Hair follicle dermal papilla cell (primary cell): ENCODE measurements at places on chromosomes 2 and 18. TPM values are rescaled to one million over a fixed set of nuclear protein-coding genes. Genes with fewer than 3 reads are reported as not detected.

Gene IL37
- total RNA-seq: not detected in 2 replicates

Gene ASXL3
- total RNA-seq: 1.3 and 1.6 TPM in 2 replicates

Gene ABCB11
- total RNA-seq: under 0.01 TPM in 1 of 2 replicates, not detected in the other

Gene CPO
- total RNA-seq: not detected in 2 replicates

Gene GPR148
- not detected in 2 replicates for total RNA-seq

Gene AQP12B
- not detected in 2 replicates for total RNA-seq

Gene LAMA3
- total RNA-seq: 4.9 and 5.1 TPM in 2 replicates

Gene IL36A
- not detected in 2 replicates for total RNA-seq

Gene RESP18
- not detected in 2 replicates for total RNA-seq

Gene GIGYF2
- 57.7 and 63.0 TPM in 2 replicates for total RNA-seq

Gene HOXD9
- 8.4 and 8.9 TPM in 2 replicates for total RNA-seq

Gene CKAP2L
- 1.1 and 3.0 TPM in 2 replicates for total RNA-seq

Gene DPP4
- total RNA-seq: 41.2 and 56.7 TPM in 2 replicates

Gene SCYGR4
- not detected in 2 replicates for total RNA-seq

Gene ZNF804A
- 0.12 and 0.65 TPM in 2 replicates for total RNA-seq

Gene PSME4
- 43.0 and 53.2 TPM in 2 replicates for total RNA-seq

Gene RRM2
- 3.9 and 8.1 TPM in 2 replicates for total RNA-seq

Gene COL4A4
- total RNA-seq: under 0.01 TPM in 2 replicates

Gene SP140
- total RNA-seq: 1.2 TPM in 1 of 2 replicates, not detected in the other

Gene NT5DC4
- not detected in 2 replicates for total RNA-seq

Gene CD28
- total RNA-seq: not detected in 2 replicates

Gene STAT4
- 5.6 and 10.1 TPM in 2 replicates for total RNA-seq

Gene MOGAT1
- total RNA-seq: not detected in 2 replicates

Gene DNAH7
- total RNA-seq: 0.85 and 0.97 TPM in 2 replicates

Gene SLC66A2
- 48.4 and 50.2 TPM in 2 replicates for total RNA-seq

Gene AQP12A
- not detected in 2 replicates for total RNA-seq

Gene FAM110C
- total RNA-seq: under 0.01 TPM in 1 of 2 replicates, not detected in the other

Gene HRH4
- total RNA-seq: not detected in 2 replicates

Gene FLACC1
- 1.3 and 1.9 TPM in 2 replicates for total RNA-seq

Gene GPR55
- not detected in 2 replicates for total RNA-seq

Gene ABCG8
- not detected in 2 replicates for total RNA-seq

Gene MARCO
- total RNA-seq: 0.12 TPM in 1 of 2 replicates, not detected in the other

Gene NAT8
- total RNA-seq: not detected in 2 replicates

Gene C1QL2
- total RNA-seq: not detected in 2 replicates

Gene C2orf80
- total RNA-seq: not detected in 2 replicates
